ENCODE measurements at places on chromosomes 2 and 18. TPM values are rescaled to one million over a fixed set of nuclear protein-coding genes. Genes with fewer than 3 reads are reported as not detected.

- no peak for DNase-seq
These were observed 101.2 kb upstream of the GALNT13 start for GRCh38 chr2:153770359-153770991.

- DNase-seq, result no peak
These were observed 20.3 kb upstream of the PDE1A start for GRCh38 chr2:182447163-182447562.

- no peak for DNase-seq
These were observed 84.3 kb downstream of the MCFD2 start for GRCh38 chr2:46831051-46831868.

- no peak for DNase-seq
These were observed 362.5 kb downstream of the ERBB4 start for GRCh38 chr2:212176151-212176550.

Gene SPP2
- not detected for total RNA-seq

Gene RPL37A
- total RNA-seq, result 2,721 TPM

Gene EMILIN1
- total RNA-seq, result 1.1 TPM

- DNase-seq, result no peak
These were observed 2.8 kb upstream of the LCLAT1 start for GRCh38 chr2:30444273-30444672.

DNA sequence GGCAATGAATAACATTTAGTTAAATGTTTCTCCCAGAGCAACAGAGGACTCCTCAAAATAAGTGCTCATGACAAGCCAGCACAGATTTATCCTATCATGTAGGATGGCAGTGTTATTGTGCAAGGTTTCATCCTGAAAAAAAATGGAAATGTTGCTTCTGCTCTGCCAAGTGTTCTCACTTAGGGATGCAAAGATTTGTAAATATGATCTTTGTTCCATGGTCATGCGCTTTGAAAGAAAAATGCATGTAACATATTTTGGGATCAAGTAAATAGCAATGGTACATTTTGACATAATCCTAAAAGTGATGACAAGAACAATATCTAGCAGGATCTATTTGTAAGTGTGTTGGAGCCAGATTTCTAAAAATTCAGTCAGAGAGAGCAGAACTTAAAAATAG lies 229.5 kb upstream of the CCDC150 start:
- no peak for DNase-seq

Gene IL1RN
- not detected for total RNA-seq

Gene C1QL2
- total RNA-seq, result 0.14 TPM

Gene GLI2
- 2.3 TPM for total RNA-seq

DNA sequence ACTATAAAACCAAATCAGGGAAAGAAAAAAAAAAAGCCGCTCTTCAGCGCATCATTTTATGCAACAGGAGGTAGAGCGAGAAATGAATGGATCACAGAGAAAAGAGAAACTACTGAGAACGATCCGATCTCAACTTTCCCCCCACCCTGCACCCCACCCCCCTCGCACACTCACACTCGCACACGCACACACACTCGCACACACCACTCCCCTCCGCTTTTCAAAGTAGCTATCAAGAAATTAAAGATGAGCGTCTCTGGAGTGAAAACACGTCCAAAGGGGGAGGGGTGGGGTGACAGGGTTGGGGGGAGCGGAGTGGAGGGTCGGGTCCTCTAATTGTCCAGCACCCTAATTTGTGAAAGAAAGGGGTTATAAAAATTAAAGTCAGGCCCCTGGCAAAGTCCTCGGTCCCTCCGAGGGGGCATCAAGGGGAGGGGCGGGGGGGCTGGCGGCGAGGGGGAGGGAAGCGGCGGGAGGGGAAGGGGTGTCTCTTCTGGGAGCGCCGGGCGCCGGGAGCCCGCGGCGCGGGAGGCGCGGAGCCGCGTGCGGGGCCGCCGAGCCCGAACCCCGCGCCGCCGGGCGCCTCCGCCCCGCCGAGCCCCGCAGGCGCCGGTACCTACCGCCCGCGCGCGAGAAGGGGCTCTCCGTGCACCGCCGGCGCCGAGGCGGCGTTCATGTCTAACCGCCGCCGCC lies 428 bp downstream of the TCF4 start:
- no peak for DNase-seq

- DNase-seq, result no peak
These were observed 6.4 kb downstream of the TGFBRAP1 start for GRCh38 chr2:105323111-105323510.

DNA sequence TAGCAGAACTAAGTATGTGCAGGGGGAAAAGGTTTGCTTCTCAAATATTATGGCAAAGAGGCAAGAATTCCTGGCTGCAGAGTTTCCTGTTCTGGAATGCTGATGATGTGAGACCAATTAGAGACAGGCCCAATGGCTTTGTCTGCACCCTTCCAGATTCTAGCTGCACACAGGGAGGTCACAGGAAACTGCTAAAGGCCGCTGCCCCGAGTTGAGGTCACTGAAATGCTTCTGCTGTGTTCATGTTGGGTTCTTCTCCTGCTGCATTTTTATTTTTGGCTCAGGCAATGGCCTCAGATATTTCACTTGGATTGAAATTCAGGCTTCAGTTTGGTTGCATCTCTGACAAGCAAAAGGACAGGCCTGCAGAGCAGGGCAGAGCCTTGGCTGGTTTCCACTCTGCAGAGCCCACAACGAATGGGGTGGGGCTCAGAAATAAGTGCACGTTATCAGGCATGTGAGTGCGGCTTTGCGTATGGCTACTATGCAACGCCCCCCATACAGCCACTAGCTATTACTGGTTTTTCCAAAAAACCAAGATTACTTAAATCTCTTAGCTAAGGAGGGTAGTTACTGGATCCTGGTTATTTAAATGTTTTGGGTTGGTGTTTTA lies 66.9 kb upstream of the FZD5 start:
- no peak for DNase-seq

Gene FBXO36
- total RNA-seq, result 3.9 TPM

DNA sequence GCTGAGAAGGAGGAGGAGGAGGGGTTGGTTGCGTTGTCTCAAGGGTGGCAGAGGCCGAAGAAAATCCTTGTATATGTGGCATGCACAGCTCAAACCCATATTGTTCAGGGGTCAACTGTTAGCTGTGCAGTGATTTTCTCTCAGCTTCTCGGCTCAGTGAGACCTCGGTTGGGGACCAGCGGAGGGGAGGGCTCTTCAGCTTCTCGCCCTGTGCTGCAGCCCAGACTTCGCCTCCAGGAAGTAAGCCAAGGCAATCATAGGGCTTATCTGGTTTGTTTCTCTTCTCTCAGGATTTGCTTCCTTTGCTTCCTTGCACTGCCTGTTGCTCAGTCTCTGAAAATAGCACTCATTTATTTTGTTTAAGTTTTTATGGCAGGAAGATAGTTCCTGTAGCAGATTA lies 85.5 kb downstream of the SOWAHC start:
- DNase-seq, result no peak

Gene ACVR1C
- 2.4 TPM for total RNA-seq

Gene OR6B2
- total RNA-seq, result not detected
